ENCODE measurements at places on chromosomes 5 and 9.

- no peak for DNase-seq
Observed at GRCh38 chr5:74188351-74189105, 452.0 kb downstream of the ENC1 start.

DNA sequence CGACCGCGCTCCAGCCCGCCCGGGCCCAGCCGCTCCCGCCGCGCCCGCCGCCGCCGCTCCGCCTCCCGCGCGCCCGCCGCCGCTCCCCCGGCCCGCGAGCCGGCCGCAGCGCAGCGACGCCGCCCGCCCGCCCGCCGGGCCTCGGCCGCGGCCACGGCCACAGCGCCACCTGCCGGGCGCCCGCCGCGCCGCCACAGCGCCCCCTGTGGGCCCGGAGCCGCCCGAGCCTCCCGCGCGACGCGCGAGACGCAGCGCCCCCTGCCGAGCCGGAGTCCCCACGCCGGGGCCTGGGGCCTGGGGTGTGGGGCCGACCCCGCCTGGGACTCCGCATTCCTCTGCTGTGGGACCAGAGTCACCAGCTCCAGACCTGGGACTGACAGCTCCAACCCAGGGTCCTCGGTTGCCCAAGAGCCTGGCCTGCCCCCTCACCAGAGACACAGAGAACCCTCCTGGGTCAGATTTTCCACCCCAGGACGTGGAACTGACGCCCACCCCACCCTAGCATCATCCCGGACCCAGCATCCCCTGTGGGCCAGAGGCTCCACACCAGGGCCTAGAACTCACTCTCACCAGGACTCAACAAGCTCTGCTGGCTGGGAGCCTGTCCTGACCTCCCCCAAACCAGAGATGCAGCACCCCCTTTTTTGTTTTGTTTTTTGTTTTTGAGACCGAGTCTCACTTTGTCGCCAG, at the start of gene RAPGEF1:
TSS of gene RAPGEF1 (minus strand) at position 118 of the 690 bp plus-strand sequence. CDS start 246 bp downstream, outside the sequence.
- no peak for DNase-seq

GRCh38 chr5:144209361-144209760, 38.7 kb downstream of the KCTD16 start:
- no peak for DNase-seq

DNA sequence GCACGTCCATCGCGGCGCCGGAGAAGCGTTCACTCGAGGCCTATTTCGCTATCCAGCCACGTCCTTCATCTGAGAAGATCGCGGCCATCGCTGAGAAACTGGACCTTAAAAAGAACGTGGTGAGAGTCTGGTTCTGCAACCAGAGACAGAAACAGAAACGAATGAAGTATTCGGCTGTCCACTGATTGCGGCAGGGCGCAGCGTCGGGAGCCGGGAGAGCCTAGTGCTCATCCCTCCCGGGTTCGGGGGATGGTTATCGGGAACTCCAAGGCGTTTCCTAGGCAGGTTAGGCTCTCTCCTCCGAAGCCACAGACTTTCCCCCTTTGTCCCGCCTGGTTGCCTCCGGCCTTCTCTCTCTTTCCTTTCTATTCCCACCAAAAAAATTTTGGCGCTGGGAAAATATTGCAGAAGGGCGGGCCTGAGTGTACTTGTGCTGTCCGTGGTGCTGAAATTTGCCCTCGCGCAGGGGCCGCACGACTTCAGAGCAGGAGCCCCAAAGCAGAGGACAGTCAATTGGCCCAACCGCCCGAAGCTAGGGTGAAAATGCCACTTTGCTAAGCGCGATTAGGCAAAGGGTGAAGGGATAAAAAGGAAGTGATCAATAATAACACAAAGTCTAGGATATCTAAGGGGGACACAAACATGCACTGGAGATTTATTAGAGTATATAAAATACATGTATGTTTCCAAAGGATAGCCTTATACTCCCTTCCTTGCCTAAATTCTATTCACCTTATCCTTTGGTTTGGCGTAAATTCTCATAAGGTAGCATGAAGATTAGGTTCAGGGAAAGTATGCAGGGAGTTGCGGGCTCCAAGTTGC, 1.8 kb downstream of the POU4F3 start:
- DNase-seq = no peak

DNA sequence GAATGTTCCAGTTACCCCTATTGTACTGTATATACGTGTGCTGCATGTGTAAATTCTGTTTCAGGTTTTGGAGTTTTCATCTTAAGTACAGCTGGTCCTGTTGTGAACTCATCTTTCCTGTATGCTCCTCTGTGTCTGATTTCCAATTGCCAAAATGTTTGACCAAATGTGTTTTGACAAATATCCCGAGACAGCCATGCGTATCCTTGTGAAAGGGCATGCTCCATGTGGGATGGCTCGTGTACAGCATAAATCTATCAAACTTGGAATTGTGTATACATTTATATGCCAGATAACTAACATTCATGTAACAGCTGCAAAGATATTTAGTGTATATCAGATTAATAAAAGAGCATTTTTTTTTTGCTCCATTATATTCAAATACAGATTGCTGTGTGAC, 69.5 kb upstream of the IQGAP2 start:
- DNase-seq = no peak

- DNase-seq = no peak
Observed at GRCh38 chr5:37836592-37837413, 3.0 kb downstream of the GDNF start.

DNA sequence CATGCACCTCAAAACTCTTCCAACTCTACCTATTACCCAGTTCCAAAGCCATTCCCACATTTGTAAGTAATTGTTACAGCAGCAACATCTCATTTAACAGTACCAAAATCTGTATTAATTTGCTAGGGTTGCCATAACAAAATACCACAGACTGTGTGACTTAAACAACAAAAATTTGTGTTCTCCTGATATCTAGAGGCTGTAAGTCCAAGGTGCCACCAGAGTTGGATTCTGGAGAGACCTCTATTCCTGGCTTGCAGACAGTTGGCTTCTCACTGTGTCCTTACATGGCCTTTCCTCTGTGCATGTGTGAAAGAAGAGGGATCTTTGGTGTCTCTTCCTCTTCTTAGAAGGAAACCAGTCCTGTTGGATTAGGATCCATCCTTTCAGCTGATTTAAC, 203.8 kb upstream of the PIK3R1 start:
- no peak for DNase-seq

GRCh38 chr5:80116465-80116864, 81.3 kb downstream of the THBS4 start:
- no peak for DNase-seq

DNA sequence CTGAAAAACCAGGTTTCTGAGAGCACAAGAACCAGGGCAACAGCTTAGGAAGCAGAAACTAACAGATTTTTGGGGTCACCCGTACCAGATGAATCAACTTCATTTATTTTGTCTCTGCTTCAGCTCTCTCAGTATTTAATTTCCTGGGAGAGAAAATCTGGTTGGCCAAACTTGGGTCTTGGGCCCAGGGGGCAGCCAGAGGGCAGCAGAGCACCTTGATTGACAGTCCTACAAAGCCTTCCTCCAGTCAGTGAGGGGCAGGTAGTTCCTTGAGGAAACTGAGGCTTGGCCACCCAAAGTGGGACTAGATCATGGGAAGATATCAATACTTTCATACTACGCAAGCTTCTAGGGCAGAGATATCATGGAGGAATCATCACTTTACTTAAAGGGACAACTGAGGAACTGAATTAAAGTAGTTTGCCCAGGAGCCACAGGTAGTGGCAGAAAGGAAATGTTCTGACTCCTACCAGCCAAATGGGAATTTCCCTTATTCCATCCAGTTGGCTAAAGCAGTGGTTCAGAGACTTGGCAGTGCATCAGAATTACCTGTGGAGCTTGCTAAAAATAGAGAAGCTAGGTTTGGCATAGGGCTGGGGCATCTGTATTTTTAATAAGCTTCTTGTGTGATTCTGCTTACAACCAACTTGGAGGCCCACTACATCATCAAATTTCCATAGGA, 21.5 kb upstream of the ARHGAP26 start:
- DNase-seq = no peak

- DNase-seq = peak; percentile 32
Observed at GRCh38 chr5:82593481-82593880, 315.3 kb upstream of the RPS23 start.

DNA sequence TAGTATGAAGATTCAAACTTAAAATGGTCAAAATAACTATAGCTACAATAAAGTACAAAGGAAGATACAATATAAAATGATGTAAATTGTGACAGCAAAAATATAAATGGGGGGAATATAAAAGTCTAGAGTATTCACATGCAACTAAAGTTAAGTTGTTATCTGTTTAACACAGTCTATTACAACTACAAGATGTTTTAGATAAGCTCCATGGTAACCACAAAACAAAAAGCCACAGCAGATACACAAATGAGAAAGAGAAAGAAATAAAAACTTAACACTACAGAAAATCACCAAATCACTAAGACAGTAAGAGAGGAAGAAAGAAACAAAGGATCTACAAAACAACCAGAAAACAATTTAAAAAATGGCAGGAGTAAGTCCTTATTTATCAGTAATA, 17.0 kb upstream of the SH3TC2 start:
- no peak for DNase-seq

DNA sequence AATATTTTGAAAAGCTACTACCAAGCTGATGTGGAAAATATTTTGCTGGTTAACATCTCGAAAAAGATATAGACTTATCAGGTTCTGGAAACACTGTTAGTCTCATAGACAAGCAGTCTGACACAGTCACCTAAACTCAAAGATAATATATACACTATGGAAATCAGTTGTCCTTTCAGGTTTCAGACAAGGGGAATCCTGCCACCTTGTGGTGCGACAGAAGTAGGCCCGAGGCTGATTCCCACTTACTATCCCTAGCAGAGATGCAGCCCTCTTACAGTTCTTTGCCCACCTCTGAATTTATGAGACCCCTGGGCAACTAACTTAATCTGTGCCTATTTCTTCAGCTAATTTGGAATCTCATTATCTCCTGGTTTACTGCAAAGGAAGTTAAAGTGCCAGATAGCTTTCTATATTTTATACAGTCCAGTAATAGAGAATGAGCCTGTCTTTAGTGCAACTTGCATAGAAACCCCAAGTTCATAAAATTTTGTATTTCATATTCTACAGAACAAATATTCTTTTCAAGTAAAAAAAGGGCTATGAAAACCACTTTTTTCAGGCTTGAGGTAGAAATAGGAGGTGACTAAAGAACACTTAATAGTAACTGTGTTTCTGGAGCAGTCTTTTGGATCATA, 16.9 kb downstream of the RAD1 start:
- peak; percentile 73 for DNase-seq

- DNase-seq = no peak
Observed at GRCh38 chr5:143133721-143134120, 269.8 kb downstream of the NR3C1 start.

GRCh38 chr9:12629067-12629466, 64.1 kb upstream of the TYRP1 start:
- no peak for DNase-seq

DNA sequence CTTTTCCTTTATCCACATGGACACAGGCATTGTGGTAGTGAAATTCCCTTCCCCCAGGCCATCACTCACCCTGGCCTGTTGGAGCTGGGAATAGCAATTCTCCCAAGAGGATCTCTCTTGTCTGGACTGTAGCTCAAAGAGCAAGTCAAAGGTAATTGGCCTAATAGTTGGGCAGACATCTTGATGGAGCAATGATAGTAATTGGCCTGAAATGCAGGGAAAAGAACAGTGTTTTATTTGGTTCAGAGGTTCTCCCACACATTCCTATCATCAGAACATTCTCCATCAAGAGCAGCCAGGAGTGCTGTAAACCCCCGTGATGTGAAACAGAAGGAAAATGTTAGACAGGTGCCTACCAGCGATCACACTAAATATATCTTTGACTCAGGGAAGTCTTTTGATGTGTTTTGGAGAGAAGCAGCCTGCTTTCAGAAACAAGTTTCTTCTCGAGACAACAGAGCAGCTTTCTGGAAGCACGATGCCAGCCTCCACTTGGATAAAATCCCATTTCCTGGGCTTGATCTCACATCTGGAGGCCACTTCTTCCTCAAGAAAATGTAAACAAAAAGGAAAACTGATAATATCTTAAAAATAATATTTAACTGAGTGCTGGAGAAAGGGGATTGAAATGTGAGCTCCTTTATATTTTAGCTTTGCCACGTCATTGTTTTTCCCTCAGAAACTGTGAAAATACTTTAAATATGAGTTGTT, 198.1 kb upstream of the WWC1 start:
- DNase-seq = no peak

GRCh38 chr5:131945551-131946168, at the start of gene MEIKIN:
TSS of gene MEIKIN (minus strand) at chr5:131945663. CDS start at chr5:131945505, 158 bp downstream.
- DNase-seq = no peak

DNA sequence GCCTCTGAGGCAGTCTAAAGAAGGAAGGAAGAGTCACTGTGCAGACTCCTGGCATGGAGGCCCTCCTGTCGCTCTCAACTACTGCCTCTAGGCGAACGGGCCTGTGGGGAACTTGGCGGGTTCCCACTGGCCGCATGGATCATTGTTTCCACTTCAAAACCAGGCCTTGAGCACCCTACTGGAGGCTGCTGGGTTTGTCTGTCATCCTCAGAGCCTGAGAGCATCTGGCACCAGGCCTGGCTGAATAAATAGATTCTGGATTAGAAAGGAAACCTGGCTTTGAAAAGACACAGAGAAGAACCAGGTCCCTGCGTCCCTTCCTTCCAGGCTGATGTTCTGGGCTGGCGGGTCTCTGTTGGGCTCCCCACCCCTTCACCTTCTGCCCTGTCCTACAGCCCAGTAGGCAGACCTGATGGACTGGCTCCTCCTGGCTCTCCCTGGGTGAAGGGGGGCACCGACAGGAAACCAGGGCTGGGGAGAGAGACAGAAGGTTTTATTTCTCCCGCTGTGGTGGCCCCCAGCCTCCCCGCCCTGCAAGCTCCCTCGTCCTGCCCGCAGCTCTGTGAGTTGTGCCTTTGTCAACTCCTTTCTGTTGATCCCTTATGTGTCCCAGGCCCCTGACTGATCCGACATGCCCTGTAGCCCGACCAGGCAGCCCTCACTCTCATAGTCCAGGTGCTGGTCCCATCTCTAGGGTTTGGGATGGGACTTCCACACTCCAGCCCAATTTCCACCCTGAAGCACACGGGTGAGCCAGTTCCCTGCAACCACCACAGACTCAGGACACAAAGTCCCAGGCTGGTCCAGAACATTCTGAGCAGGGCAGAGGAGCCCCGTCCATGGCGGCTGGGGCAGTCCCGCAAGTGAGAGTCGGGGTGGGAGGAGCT, 50.1 kb downstream of the ADAMTS2 start:
- no peak for DNase-seq

DNA sequence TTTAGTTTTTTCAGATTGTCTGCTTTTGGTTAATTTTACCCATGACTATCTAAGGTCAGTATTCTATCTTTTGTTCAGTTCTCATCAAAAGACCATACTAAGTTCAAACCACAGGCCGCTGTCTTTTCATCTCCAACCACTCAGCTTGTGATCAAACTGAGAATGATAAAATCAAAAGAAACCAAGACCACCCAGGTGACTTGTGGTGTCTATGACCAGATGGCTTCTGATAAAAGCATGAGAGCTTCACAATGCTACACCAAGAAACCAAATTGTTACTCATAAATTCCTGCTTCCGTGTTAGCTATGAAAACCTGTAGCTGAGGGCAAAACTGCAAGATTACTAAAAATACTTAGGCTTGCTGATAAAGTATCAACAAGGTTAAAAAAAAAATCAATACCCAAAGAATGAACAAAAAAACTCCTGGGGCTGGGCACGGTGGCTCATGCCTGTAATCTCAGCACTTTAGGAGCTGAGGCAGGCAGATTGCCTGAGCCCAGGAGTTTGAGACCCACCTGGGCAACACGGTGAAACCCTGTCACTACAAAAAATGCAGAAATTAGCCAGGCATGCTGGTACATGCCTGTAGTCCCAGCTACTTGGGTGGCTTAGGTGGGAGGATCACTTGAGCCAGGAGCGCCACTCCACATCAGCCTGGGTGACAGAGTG, 25.8 kb upstream of the GPX8 start:
- no peak for DNase-seq
